NCI-H1092 treated with DMSO at 0.1 percent for 48 hours (cell line): ENCODE measurements at places on chromosomes 11 and 22.

- DNase-seq, result no peak
Observed at GRCh38 chr11:119594639-119595249, 134.3 kb downstream of the NECTIN1 start.

DNA sequence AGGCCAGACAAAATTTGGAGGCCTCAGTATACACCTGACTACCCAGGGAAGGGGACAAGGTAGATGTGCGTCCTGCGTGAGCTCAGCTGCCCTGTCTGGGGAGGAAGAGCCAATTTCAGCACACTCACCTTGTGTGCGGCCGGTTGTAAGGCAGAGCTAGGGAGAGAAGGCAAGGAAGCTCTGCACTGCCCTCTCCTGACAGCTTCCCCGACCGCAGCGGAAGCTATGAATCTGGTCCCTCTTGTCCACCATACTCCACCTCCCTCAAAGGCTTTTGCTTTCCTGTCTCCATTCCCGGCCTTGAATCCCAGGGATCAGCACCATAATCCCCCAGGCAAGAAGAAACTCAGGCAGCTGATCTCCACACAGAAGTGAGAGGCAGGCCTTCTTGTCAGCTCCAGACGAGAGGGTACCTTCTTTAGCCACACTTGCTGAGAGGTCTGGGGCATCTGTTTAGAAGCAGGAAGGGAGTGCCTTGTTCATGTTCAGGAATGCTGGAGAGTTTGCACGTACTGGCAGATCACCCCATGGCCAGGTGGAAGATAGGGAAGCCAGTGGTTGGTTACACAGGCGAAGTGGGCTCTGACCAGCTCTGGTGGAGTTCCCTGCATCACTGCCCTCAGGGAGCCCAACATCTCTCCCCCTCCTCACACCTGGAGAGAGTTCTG lies 62.5 kb downstream of the FEZ1 start:
- peak; percentile 63 for DNase-seq

GRCh38 chr11:7977232-7977917 lies 9.8 kb upstream of the EIF3F start:
- DNase-seq, result no peak

DNA sequence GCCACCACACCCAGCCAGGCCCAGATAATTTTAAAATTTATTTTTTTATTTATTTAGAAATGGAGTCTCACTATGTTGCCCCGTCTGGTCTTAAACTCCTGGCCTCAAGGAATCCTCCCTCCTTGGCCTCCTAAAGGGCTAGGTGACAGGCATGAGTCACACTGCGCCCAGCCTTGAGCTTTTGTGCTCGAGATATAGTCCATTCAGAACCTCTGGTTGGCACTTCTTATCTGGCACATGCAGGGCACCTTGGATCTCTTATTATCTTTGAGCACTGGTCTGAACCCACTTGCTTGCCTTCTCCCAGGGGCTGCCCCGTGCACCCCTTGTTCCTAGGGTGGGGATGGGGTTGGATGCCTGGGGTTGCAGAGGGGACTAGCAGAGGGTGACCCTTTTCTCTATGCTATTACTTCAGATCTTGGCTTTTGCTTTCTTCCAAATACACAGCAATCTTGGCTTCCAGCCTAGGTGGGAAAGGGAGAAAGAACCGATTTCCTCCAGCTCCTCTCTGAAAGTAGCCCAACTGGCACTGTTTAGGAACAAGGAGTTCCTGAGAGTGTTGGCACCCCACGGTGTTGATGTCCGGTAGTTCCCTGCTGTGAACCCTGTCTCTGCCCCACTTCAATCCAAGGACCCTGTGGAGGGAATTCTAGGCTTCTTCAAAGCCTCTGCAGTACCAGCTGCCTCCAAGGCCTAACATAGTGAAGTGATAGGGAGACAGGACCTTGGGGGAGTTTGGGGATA lies 1.3 kb upstream of the SLC3A2 start:
- DNase-seq, result no peak

- no peak for DNase-seq
Observed at GRCh38 chr22:43878831-43879550, 12.8 kb downstream of the PNPLA5 start.
